ENCODE measurements at places on chromosomes 1 and 21. TPM values are rescaled to one million over a fixed set of nuclear protein-coding genes. Genes with fewer than 3 reads are reported as not detected.

Gene NPPA
- total RNA-seq, result not detected

Gene PUM1
- total RNA-seq, result 122 TPM

DNA sequence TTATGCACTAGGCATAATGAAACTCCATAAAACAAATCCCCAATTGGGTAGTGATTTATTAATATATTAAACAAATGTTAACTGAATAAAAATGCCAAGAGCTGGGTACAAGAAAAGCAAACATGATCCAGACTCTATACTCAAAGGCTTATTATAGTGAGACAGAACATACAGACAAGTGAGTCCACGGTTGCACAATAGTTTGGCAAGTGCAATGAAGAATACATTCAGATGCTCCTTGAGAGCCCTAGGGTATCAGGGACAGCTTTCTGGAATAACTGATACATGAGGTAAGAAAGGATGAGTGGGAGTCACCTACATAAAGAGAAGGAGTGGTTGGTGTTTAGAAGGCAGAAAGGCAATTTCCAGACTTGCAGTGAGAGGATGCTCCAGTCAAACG, 85.1 kb downstream of the VAV3 start:
- DNase-seq, result no peak

- peak; percentile 84 for DNase-seq
Observed at GRCh38 chr1:27602462-27603308, 1.3 kb downstream of the AHDC1 start.

DNA sequence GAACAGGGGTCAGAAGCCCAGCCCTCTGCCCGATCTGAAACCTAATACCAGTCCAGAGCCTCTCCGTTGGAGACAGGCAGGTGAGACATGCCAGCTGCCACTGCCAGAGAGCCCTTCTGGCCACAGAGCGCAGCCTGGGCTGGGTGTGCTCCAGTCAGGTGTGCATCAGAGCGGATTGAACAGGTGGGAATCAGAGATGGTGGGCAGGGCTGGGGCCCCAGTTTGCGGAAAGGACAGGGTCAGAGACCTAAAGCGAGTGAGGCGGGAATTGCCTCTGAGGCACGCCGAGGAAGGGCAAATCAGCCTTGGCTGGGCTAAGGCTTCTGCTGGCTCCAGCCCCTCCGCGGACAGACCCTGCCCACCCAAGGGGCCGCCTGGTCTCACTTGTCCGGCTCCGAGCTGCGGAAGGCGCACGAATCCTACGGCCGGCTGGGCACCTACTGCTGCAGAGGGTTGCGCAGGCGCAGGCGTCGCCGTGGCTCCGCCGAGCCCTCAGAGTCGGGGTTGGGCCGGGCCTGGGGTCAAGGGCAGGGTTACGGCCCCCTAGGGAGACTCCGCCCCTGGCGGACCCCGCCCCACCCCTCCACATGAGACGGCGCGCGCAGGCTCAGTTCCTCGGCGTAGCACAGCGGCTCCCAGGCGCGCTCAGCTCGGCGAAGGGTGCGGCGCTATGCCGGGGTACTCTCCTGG, 10.3 kb downstream of the CPLANE2 start:
- DNase-seq, result no peak

Measured in activated CD4-positive, alpha-beta T cell treated with anti-CD3 and anti-CD28 coated beads, Interleukin-2, amount 10 ng/mL, durations not matched to agents 24 days and 14 days (primary cell).